ENCODE measurements at places on chromosomes 4 and X.

GRCh38 chr4:121709766-121710405 is 13.1 kb upstream of the ANXA5 start:
- DNase-seq: no peak

DNA sequence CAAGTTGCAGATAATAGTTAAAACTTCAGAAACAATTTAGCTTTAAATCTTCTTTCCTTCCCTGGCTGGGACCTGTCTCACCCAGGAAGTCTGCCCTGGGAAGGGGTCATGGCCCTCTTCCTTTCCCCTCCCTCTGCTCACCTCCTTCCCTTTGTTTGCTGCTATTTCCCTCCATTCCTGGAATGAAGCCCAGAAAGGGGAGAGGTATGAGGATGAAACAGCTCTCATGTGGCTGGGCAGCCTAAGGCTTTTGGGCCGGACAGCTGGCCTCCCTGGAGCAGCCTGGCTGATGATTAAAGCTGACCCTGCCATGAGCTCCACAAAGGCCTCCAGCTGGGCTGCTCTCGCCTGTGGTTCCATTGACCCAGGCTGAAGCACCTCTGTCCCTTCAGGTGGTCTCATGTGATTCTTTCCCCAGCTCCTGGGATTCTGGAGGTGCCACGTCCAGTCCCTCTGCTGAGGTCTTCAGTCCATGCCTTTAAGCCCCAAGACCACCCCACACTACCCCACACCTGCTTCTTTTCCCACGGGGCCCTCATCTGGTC is 202.1 kb downstream of the PTTG2 start:
- no peak for DNase-seq

DNA sequence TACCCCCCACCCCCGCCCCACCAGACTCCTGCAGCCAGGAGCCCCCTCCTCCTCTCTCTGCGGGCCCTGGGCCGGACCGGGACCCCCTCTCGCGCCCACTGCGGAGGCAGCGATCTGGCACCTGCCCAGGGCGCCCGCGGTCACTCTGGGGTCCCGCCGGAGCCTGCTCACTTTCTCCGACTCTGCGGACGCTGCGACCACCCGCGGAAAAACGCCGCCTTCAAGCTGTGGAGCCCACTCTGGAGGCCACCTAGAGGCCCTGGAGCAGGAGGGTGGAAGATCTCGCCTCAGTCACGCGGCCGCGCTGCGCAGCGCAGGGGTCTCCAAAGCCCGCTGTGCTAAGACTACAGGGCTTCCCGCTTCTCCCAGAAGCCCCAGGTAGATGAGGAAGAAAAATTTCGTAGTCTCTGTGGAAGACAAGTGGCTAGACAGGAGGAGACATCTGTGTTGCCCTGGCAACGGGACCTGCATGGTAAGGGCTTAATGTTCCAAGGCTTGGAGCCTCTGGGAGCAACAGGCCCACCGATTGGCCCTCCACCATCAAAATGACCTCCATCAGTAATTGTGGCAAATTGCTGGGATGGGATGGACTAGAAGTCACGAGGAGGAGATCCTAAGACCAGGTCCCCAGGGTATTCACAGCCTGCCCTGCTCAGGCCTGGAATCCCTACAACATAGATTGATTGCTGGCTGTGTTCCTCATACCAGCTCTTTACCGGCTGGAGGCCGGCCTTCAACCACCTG is at the start of gene PNMA6F:
Gene PNMA6F, minus strand, starts transcription at position 387 of the 744 bp plus-strand sequence. CDS start 1,093 bp downstream, outside the sequence.
- no peak for DNase-seq

- no peak for DNase-seq
Measured at GRCh38 chr4:109873791-109874514, 26.0 kb downstream of the LRIT3 start.

GRCh38 chr4:21134994-21135393 is 434.7 kb downstream of the PACRGL start:
- peak; percentile 40 for DNase-seq

GRCh38 chrX:145178268-145178667 is 69.0 kb upstream of the SPANXN1 start:
- no peak for DNase-seq

DNA sequence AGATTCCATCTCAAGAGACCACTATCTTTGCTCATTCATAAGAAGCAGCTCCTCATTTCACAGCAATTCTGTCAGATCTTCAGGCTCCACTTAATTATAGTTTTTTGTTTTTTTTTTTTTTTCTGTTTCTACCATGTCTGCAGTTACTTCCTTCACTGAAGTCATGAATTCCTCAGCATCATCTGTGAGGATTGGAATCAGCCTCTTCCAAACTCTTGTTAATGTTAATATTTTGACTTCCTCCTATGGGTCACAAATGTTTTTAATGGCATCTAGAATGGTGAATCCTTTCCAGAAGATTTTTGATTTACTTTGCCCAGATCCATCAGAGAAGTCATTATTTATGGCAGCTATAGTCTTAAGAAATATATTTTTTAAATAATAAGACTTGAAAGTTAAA is 53.1 kb downstream of the BMP2K start:
- no peak for DNase-seq

DNA sequence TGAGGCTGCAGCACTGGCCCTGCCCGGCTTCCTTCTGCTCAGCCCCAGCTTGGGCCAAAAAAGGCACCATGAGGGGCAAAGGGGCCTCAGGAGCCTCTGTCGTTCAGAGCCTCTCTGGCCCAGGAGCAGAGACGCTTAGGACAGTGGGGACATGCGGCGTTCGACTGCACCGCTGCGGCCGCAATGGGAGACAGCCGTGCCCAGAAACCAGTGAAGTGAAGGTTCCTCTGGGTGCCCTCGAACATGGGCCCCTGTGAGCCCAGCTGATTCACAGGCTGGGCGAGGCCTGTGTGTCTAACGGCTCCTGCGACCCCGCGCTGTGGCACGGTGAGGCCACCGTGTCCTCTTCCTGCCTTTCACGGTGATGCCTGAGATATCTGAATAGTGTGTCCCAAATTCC is 235.0 kb downstream of the AFAP1 start:
- DNase-seq: no peak

- DNase-seq: no peak
Measured at GRCh38 chr4:3877236-3877635, 111.1 kb downstream of the ADRA2C start.

All from CD4-positive, alpha-beta T cell treated with Interleukin-4 for 1 hour (primary cell).